CD4-positive, CD25-positive, alpha-beta regulatory T cell (primary cell): ENCODE measurements at places on chromosomes 11 and 22. TPM values are rescaled to one million over a fixed set of nuclear protein-coding genes. Genes with fewer than 3 reads are reported as not detected.

DNA sequence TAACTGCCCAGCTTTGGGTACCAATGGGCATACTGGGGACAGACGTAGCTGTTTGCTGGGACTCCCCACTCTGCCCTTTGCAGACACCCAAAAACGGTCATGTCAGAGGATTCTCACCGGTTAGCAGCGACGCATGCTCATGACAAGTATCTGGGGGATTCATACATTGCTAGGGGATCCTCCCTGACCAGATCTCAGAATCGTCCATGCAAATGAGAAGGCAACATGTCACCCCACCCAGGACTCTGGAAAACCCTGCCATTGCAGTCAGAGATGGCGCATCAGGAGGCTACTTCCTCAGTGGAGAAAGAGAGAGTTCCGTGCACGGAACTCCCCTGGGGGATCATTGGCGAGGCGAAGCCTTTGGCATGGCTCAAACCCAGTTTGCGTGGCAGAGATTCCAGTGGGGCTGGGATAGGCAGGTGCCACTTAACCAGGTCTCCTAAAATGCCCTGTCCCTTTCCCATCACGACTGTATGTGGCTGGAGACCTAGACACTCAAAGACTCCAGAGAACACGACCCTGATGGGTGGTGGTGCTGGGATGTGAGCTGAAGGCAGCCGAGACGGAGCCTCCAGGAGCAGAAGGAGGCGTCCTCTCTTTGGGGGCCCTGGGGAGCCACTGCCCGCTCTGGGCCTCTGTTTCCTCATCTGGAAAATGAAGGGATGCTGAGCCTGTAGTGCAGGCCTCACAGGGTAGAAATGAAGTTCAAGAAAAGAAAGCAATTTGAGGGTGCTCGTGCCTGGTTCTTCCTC, 4.9 kb downstream of the RGL4 start:
- no peak for DNase-seq
- no peaks in the 10 kb centered on the region for H3K27me3 ChIP-seq
- peak overlapping the region; percentile 84 for H3K4me3 ChIP-seq
- peaks cover 34% of the 10 kb centered on the region for H3K4me1 ChIP-seq

DNA sequence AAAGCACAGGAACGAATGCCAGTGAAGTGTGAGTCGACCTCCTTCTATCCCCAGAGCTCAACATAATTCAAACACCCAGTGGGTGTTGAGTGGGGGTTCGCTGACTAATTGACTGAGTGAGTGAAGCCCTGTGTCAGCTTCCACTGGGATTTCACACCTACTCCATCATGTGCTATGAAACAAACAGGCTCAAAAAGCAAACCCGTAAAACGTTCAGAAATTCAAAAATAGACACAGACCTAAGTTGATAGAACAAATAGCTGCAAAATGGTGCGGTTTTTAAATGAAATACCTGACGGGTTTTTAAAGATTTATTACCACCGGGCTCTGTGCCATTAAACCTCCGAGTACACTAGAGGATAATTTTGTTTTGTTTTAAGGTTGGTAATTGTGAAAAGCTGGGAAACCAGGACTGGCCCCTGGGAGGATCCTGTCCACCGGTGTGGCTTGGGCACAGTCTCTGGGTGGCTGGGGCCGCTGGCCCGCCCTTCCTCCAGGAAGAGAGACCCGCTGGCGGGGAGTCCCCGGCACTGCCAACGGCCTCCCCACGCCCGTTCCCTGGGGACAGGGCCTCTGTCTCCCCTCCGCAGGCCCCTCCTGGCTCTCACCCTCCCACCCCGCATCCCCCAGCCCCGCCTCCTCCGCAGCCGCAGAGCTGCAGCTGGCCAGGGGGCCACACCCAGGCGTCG, 13.6 kb downstream of the KCNJ5 start:
- no peaks in the 10 kb centered on the region for H3K36me3 ChIP-seq
- H3K27ac ChIP-seq, result no peak overlapping the region
- no peak for DNase-seq
- H3K4me3 ChIP-seq, result no peak overlapping the region
- H3K27me3 ChIP-seq, result peaks cover 30% of the 10 kb centered on the region
- H3K4me1 ChIP-seq, result peaks cover 18% of the 10 kb centered on the region

DNA sequence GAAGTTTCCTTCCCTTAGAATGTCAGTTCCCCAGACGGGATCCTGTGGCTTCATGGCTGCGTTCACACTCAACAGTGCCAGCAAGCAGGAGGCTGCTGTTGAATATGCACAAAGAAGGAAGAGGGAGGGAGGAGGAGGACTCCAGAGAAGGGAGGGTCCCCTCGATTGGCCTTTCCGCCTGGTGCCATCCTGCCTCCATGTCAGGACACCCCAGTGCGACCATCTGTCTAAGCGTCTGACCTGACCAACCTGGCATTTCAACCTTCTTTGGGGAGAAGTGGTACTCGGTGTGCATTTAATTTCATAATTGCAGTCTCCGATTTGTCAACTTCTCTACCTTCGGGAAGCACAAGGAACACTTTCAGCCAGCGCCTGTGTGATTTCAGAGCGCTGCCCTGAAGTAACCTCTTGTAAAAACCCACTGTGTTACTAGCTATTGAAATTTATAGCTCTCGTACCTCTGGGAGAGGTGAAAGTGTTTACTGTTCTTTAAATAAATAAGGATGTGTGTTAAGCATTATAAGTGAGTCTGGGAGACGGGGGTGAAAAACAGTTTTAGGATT, 1491.9 kb downstream of the TBC1D22A start:
- H3K36me3 ChIP-seq, result no peaks in the 10 kb centered on the region
- H3K27me3 ChIP-seq, result no peaks in the 10 kb centered on the region
- no peak overlapping the region for H3K4me3 ChIP-seq

The CD6 gene
- total RNA-seq, result 398 TPM

- no peak overlapping the region for H3K4me3 ChIP-seq
- no peaks in the 10 kb centered on the region for H3K36me3 ChIP-seq
- no peaks in the 10 kb centered on the region for H3K27me3 ChIP-seq
- H3K4me1 ChIP-seq, result no peaks in the 10 kb centered on the region
Measured at GRCh38 chr11:112274007-112274783, 13.5 kb upstream of the PLET1 start.

- DNase-seq, result no peak
- no peak overlapping the region for H3K4me3 ChIP-seq
- no peaks in the 10 kb centered on the region for H3K27me3 ChIP-seq
- no peaks in the 10 kb centered on the region for H3K4me1 ChIP-seq
- no peak overlapping the region for H3K27ac ChIP-seq
- no peaks in the 10 kb centered on the region for H3K36me3 ChIP-seq
Measured at GRCh38 chr11:115377882-115378296, 126.3 kb downstream of the CADM1 start.
